ENCODE measurements at places on chromosomes 5 and 9.

GRCh38 chr9:113601656-113602055, 138.1 kb downstream of the RGS3 start:
- no peak for DNase-seq

DNA sequence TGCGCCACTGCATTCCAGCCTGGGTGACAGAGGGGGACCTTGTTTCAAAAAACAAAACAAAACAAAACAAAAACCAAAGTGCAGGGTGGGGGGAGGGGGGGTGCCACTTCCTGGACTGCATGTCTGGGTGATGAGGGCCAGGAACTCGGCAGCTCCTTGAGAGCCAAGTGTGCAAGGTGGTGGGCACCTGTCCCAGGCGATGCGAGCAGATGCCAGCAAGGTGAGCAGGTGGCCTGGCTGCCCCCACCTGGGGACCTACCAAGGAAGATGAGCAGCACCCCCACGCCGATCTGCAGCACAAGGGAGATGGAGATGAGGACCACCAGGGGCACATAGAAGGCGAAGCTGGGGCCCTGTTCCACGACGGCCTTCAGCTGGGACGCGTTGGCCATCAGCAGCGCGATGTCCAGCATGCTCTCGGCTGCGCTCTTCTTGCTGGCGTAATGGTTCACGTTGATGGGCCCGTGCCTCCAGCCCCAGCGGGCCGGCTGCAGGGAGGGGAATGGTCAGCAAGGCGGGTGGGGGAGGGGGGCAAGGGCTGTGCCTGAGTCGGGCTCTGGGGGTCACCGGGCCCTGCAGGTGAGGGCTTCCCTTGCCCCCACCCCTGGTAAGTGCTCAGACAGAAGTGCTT, 7.8 kb downstream of the NINJ1 start:
- DNase-seq = no peak

DNA sequence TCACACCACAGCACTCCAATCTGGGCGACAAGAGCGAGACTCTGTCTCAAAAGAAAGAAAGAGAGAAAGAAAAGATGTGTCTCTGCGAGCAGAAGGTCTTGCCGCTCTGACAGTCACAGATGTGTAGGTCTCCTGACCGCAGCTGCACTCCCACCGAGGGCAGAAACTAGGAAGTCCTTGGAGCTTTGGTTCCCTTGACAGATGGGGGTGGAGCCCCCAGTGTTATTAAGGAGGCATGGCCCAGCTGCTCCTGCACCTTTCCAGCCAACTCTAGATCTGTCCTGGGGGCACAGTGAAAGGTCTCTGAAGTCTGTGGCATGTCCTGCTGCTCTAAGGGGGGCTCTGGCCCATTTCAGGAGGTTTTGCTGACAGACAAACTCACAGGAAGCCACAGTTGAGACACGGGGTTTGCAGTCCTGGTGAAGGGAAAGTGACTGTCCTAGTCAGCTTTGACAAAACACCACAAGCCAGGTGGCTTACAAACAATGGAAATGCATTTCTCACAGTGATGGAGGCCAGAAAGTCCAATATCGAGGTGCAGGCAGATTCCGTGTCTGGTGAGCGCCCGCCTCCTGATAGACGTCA, 9.0 kb upstream of the DIPK1B start:
- DNase-seq = no peak

DNA sequence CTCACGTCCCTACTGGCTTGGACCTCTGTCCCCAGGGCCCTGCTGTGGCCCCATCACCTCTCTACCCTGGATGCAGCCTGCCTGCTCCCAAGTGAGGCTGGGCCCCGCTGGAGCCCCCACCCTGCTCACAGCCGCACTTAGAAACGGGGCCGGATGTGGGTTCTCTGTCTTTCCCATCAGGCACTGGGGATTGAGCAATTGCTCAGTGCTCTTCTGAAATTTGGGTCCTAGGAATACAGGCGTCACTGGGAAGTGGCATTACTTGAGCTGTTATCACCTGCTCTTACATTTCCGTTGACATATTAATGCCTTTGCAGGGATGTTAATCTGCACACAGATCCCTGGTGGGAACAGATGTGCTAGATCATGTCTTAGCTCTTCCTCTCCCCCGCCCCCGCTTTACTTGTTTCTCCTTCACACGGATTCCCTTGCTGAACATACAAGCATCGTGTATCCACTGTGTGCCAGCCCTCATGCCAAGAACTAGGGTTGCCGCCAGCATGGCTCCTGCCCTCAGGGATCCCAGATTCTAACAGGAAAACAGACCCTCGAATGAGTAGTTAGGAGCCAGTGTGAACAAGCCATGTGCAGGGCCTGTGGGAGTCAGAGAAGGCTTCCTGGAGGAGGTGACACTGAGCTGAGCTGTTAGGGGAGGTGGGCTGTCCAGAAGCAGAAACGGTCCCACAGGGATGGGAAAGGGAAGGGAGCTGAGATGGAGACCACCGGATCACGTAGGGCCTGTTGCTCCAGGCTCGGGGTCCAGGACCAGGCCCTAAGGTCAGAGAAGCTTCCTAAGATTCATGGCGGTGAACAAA, 65.1 kb downstream of the NEK6 start:
- DNase-seq = no peak

- no peak for DNase-seq
Measured at GRCh38 chr5:147557876-147558745, 48.2 kb upstream of the DPYSL3 start.

GRCh38 chr5:56896763-56897162, 12.6 kb upstream of the SETD9 start:
- no peak for DNase-seq

GRCh38 chr9:94178927-94179326, 80.2 kb upstream of the ZNF169 start:
- DNase-seq = no peak

DNA sequence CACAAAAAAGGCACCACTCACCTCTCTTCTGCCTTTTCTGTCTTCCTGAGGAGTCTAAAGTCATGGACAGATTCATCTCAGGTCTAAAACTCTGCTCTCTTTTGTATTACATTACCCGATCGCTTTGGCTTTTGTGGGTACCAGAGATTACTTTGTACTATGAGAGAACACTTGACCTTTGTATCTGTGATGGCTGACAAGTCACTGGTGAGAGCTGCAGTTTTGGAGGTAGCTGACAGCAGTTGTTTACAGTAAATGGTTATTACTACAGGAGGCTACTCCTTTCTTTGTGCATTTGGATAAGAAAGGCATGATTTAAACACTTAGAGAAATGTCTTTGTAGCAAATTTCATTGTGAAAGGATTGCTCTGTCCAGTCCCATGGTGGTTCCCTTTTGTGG, 307.3 kb downstream of the FBXL17 start:
- no peak for DNase-seq
